HTR-8/SVneo (cell line): ENCODE measurements at places on chromosomes 7 and 10.

GRCh38 chr7:128755819-128756476 lies 16.8 kb downstream of the CALU start:
- no peak for DNase-seq

GRCh38 chr7:12923971-12924370 lies 236.5 kb downstream of the ARL4A start:
- no peak for DNase-seq

GRCh38 chr10:78078539-78079330 lies 45.1 kb downstream of the RPS24 start:
- no peak for DNase-seq

GRCh38 chr10:75597773-75598440 lies 166.5 kb downstream of the LRMDA start:
- DNase-seq: no peak

GRCh38 chr7:78970440-78970916 lies 483.0 kb downstream of the MAGI2 start:
- no peak for DNase-seq

- DNase-seq: no peak
These were observed 80.3 kb upstream of the EFCAB10 start for GRCh38 chr7:105661625-105662024.

- DNase-seq: no peak
These were observed 5.0 kb downstream of the NCOA4 start for GRCh38 chr10:46025406-46025805.
